Activated CD8-positive, alpha-beta memory T cell treated with anti-CD3 and anti-CD28 coated beads for 36 hours (primary cell): ENCODE measurements at places on chromosomes 4 and X. TPM values are rescaled to one million over a fixed set of nuclear protein-coding genes. Genes with fewer than 3 reads are reported as not detected.

Gene FATE1
- total RNA-seq, result not detected

Gene ABCG2
- 0.76 TPM for total RNA-seq

Gene MAGEB18
- total RNA-seq, result not detected

Gene ALAS2
- not detected for total RNA-seq

Gene TCEAL6
- not detected for total RNA-seq

Gene CLGN
- not detected for total RNA-seq

Gene FAM9C
- total RNA-seq, result not detected

Gene ZNF595
- total RNA-seq, result 7.2 TPM

Gene LRIT3
- total RNA-seq, result 0.17 TPM

Gene GSPT2
- total RNA-seq, result 10.7 TPM

Gene MOB1B
- total RNA-seq, result 20.3 TPM

Gene SLC34A2
- not detected for total RNA-seq

Gene HEPH
- not detected for total RNA-seq

Gene EREG
- total RNA-seq, result not detected

Gene CYSLTR1
- total RNA-seq, result 0.34 TPM

Gene BEX1
- 0.23 TPM for total RNA-seq

Gene IL21
- 4.8 TPM for total RNA-seq

Gene IRF2
- 46.5 TPM for total RNA-seq

Gene GPR50
- not detected for total RNA-seq

Gene TLR2
- total RNA-seq, result 0.23 TPM

Gene SYTL5
- not detected for total RNA-seq

Gene TRIM75
- not detected for total RNA-seq

Gene CABS1
- not detected for total RNA-seq

Gene DOK7
- not detected for total RNA-seq

Gene UGT2B10
- not detected for total RNA-seq

Gene DSPP
- total RNA-seq, result not detected

Gene CORIN
- total RNA-seq, result not detected

Gene OTOP1
- not detected for total RNA-seq

Gene C4orf50
- 0.19 TPM for total RNA-seq

Gene H2BW2
- total RNA-seq, result 0.08 TPM

Gene EGFL6
- total RNA-seq, result 1.1 TPM

Gene S100G
- not detected for total RNA-seq

Gene ADH1C
- not detected for total RNA-seq

Gene SLC4A4
- total RNA-seq, result 1.3 TPM

Gene CXCL3
- not detected for total RNA-seq

Gene PPP2R2C
- not detected for total RNA-seq
